Hematopoietic multipotent progenitor cell treated with erythropoietin and hydrocortisone succinate and interleukin-3 and kit ligand, for 8 days (in vitro differentiated cells): ENCODE measurements at places on chromosomes 5 and 9.

- no peak for DNase-seq
Measured at GRCh38 chr9:37730839-37731238, 22.8 kb upstream of the TRMT10B start.

DNA sequence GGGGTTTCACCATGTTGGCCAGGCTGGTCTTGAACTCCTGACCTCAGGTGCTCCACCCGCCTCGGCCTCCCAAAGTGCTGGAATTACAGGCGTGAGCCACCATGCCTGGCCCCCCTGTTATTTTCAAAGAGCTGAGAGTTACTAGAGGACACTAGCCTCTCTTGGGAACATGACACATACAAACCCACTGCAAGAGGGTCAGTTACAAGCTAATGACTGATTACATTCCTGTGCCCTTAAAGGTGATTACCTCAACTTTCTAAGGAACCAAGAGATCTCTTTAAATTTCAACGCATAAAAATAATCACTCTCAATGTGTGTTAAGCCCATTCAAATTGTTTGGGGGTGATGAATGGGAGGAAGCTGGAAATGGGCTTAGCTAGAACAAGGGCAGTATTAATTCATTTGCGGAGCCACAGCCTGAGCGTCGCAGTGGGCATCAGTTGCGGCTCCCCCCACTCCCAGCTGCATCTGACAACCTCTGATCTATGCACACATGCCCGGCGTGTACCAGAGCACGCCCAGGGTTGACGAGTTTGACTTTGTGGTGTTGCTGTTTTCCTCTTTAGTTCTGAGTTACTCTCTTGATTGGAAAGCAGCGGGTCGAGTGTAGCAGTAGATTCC is 146.9 kb downstream of the GOLPH3 start:
- DNase-seq, result no peak

GRCh38 chr5:133323494-133324457 is 272.0 kb downstream of the HSPA4 start:
- no peak for DNase-seq

- no peak for DNase-seq
Measured at GRCh38 chr9:14183001-14183400, 130.9 kb downstream of the NFIB start.

- no peak for DNase-seq
Measured at GRCh38 chr9:114282104-114282485, 40.8 kb upstream of the ORM1 start.

DNA sequence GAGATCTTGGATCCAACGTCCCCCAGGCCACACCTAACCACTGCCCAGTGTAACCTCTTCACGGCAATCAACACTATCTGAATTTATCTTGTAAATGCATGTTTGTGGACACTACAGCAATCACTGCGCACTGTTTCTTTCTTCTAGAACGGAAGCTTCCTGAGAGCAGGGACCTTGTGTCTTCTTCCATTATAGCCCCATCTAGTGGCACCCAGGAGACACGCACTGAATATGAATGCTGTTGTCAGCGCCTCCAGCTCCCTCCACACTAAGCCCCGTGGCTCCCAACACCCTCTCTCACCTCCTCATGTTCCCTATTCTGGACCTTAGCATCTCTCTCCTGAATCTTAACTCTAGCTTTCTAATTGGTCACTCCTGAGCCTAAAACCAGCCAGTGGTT is 72.7 kb downstream of the SMIM23 start:
- DNase-seq, result peak; percentile 36

GRCh38 chr9:119071636-119072035 is 297.6 kb downstream of the BRINP1 start:
- DNase-seq, result no peak

GRCh38 chr5:147454996-147455677 is 54.7 kb downstream of the DPYSL3 start:
- DNase-seq, result no peak

DNA sequence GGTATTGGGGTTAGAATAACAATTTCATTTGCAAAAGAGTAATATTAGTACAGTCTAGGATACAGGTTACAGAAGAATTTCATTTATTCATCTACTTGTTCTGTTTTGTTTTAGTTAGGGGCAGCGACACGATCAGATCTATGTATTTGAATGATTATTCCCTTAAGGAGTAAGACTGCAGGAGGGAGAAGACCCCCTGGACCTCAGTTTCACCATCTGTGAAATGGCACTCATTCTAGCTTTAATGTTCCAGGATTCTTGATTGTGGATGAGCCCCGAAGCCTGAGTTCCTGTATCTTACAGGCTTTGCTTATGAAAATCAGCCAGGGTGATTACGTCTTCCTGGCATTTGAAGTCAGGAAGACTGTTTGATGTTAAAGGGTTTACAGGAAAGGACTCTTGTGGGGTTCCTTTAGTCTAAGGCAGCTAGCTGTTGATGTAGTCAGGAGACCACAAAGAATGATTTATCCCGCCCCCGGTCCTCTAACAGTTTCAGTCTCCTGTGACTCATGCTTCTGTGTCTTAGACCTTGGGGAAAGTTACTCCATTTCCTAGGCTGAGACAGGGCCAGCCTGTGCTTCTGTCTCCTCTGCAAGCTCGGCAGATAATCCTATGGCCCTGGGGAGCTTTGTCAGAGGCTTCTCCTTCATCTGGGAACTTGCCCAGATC is 11.5 kb downstream of the SMIM3 start:
- peak; percentile 22 for DNase-seq

DNA sequence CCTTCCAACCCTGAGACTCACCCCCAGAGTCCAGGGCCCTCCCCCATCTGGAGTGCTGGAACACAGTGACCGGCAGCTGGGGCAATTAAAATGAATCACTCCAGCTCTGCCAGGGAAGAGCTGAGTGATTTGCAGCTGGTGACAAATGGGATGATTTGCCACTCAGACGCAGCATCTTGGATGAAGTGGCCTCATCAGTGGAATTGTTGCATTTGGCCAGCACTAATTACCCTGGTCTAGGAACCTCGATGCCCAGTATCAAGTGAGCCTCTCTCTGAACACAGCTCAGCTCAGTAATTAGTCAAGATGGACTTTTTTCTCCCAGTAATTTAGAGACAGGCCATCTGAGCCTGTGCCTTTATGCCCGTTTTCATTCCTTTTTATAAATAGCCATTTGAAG is 259.5 kb downstream of the GRIA1 start:
- no peak for DNase-seq

DNA sequence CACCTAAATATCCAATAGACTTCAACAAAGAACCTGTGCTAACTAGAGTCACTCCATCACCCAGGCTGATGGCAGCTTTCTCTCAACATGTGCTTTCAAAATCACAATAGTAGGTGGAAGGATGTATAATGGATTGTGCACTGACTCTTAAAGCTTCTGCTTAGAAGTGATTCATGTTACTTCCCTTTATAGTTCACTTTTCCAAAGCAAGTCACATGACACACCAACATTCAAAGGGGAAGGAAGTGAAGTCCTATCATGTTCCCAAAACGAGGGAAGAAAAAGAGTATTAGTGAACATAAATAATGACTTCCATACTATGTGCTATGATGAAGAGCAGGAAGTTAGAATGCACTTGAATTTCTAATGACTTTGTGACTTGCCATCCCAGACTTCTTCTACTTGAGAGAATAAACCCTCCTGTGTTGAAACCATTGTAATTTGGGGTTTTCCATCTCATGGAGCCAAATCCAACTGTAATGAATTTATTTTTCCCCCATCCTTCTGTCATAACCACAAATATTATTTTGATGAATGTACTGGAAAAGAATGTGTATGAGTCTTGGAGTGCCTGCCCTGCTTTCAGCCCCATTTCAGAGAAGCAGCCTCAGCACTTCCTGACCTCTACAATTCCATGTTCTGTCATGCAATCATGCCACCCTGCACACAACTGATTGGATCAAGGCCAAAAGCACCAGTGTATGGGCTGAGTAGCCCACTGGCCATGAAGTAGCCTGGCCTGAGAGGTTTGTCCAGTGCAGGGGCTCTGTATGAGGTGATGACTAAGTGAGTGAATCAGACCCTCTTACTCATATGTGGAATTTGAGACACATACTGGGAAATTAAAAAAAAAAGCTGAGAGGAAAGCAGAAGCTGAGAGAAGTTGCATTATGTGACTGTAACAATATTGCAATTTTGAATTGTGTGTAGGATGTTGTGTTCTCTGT is 525.9 kb upstream of the CLINT1 start:
- DNase-seq, result no peak

- DNase-seq, result no peak
Measured at GRCh38 chr9:71758277-71758676, 10.0 kb downstream of the CEMIP2 start.

GRCh38 chr9:70352356-70352755 is 62.1 kb downstream of the KLF9 start:
- DNase-seq, result no peak

DNA sequence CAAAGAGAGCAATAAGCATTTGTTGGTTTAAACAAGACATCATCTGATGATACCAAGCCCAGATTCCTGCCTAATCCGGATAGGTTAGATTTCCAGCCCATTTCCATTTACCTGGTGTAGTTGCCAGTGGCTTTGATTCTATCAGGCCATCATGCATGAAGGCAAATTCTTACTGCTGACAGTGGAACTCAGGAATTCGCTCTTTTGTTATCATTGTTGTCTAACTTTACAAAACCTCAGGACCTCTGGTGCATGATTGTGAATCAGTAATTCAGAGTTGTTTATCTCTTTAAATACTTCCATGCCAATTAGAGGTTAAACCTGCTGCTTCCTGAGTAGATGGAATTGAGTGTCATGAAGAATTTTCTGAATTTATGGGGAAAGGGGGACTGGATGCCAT is 76.5 kb downstream of the C9orf152 start:
- no peak for DNase-seq

DNA sequence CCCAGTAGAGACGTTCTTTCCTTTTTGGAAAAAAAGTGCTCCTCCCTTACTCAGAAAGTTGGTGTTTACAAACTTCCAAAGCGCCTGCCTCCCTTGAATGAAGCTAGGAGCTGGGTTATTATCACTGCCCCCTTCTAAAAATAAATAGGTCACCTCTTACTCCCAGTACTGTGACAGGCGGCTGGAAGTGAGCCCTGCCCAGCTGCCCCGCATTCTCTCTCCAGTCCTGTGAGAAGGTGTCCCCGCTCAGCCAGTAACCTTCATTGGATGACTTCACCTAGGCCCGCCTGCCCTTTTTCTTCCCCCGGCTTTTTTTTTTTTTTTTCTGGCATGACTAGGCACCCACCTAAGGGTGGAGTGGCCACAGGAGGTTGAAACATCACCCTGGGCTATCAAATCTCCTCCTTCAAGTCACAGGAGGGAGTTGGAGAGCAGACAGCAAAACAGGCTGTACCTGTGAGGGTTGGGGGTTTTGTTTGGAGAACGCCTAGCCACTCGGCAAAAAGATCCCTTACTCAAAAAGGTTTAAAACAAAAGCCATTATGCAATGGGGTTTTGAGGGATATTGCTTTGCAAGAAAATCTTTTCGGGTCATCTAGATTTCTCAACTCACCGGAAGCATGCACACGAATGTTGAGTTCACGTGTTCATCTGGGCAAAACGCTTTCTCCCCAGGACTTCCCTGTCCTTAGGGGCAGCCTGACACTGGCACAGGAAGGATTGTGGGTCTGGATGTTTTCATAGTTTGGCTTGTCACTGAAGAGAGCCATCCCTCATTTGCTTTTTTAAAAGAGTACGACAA is 43.3 kb upstream of the ZNF622 start:
- DNase-seq, result no peak

GRCh38 chr9:137439158-137439714 is 1.9 kb downstream of the ENTPD8 start:
- no peak for DNase-seq

- peak; percentile 72 for DNase-seq
Measured at GRCh38 chr9:306907-307306, 92.2 kb downstream of the DOCK8 start.

GRCh38 chr5:170442921-170443320 is 53.8 kb upstream of the KCNMB1 start:
- DNase-seq, result no peak

DNA sequence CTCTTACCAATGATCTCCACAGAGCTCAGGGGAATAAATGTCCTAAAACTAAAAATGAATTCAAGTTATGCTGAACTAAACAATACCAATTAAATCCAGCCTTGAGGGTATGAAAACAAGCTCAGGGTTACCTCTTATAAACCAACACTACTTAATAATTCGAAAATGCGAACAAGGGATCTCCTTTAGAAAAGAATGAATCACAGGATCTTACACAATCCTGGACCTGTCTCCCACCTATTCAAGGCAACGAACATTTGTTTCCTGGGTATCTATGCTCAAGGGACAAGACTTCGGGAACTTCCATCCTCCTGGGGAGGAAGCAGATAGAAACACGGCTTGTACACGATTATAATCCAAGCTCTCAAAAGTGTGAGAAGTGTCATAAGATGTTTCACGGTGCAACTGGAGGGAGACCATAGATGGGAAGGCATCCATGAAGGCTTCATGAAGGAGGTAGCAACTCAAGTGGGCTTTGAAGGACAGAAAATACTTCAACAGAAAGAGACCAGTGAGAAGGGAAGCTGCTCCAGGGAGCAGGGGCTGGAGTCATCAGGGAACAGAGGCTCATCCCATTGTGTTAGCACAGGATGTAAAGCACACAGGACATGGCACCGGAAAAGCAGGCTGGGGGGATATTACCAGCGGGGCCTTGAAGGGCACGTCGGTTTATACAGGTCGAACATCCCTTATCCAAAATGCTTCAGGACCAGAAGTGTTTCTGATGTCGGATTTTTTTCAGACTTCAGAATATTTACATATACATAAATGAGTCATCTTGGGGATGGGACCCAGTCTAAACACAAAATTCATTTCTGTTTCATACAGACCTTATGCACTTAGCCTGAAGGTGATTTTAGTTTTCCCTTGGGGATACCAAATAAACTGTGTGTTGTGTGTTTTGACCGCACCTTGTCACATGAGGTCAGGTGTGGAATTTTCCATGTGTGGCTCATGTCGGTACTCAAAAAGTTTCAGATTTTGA is 87.4 kb downstream of the TLE1 start:
- no peak for DNase-seq

DNA sequence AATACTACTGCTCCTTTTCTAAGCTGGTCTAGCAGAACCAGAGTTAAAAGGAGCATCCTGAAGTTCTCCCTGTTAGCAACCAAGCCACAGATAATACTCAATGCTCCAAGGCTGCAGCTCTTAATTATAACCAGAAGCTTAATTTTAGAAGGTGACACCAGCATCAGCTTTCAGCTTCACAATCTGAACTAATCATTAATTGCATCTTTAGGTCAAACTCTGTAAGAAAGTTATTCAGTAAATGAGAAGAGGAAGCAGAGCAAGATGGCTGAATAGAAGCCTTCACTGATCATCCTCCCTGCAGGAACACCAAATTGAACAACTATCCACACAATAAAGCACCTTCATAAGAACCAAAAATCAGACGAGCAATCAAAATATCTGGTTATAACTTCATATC is 38.5 kb downstream of the APBA1 start:
- no peak for DNase-seq

DNA sequence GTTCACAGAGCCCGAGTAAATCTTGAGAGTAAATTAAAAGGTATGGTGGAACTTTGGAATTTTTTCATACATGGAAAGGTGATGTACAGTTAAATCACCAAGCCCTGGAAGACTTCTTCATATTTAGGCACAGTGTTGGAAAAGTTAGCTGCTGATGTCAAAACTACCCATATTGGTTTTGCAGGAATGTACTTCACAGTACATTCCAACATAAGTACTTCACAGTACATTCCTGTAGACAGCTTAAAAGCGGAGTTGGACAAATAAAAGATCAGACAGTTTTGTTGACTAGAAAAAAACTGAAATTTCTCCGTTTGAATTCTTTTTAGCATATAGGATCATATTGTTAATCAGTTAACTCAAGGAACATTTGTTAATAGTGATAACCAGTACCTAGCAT is 1.8 kb downstream of the RANBP17 start:
- no peak for DNase-seq

GRCh38 chr5:118544887-118545449 is 443.4 kb downstream of the DTWD2 start:
- DNase-seq, result no peak

GRCh38 chr5:113337515-113338415 is 97.0 kb downstream of the TSSK1B start:
- no peak for DNase-seq
